CD4-positive, alpha-beta T cell (primary cell): ENCODE measurements at places on chromosomes 2 and 18. TPM values are rescaled to one million over a fixed set of nuclear protein-coding genes. Genes with fewer than 3 reads are reported as not detected.

GRCh38 chr2:44360749-44361329, 455 bp downstream of the PREPL start:
- H3K4me3 ChIP-seq, result peak overlapping the region; percentile 89
- no peak for DNase-seq
- H3K27ac ChIP-seq, result peak overlapping the region; percentile 95

- H3K27me3 ChIP-seq, result no peaks in the 10 kb centered on the region
- no peaks in the 10 kb centered on the region for H3K36me3 ChIP-seq
- H3K4me3 ChIP-seq, result no peak overlapping the region
- no peak for DNase-seq
Observed at GRCh38 chr18:26908906-26909305, 43.4 kb upstream of the AQP4 start.

VAMP8 gene
- total RNA-seq, result 32.3 TPM

DNA sequence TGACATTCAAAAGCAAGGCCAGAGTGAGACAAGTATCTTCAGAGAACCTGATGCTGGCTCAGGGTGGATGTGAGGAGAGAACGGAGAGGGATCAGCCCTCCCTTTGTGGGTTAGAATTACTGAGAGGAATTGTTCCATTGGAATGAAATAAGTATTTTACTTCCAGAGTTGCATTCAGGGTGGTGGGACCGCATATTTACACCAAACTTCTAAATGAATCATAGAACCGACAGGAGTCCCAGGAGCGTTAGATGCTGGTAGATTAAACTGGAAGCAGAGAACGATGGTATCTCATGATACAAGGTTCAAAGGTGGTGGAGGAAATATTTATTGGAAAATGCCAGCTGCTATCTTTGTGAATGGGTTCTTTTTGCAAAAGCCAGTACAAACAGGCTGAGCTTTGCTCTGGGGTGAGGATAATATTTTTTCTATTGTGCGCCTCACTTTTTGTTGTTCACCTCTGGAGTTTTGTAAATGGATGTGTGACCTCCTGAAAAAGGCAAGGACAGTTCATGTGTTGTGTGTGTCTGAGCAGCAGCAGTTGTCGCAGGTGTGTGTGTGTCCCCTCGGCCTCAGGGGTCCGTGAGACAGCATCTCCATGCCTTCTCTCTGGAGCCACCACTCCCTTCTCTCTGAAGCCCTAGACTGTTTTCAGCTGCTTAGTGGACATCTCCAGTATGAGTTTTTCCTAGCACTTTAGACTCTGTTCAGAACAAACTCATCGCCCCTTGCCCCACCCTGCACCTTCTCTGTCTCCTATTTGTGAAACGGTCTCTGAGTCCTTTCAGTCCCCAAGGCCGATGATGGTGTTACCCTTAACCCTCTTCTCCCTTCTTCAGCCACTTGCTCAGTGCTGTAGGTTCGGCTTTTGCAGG, 17.8 kb downstream of the MTCL1 start:
- H3K4me3 ChIP-seq, result no peak overlapping the region
- H3K4me1 ChIP-seq, result no peaks in the 10 kb centered on the region
- H3K27ac ChIP-seq, result no peak overlapping the region
- no peaks in the 10 kb centered on the region for H3K36me3 ChIP-seq
- no peak for DNase-seq

- H3K36me3 ChIP-seq, result no peaks in the 10 kb centered on the region
- no peak for DNase-seq
- H3K27me3 ChIP-seq, result no peaks in the 10 kb centered on the region
- H3K4me1 ChIP-seq, result peaks cover 3% of the 10 kb centered on the region
- H3K4me3 ChIP-seq, result no peak overlapping the region
Observed at GRCh38 chr18:74310411-74310810, 5.2 kb upstream of the C18orf63 start.

DNA sequence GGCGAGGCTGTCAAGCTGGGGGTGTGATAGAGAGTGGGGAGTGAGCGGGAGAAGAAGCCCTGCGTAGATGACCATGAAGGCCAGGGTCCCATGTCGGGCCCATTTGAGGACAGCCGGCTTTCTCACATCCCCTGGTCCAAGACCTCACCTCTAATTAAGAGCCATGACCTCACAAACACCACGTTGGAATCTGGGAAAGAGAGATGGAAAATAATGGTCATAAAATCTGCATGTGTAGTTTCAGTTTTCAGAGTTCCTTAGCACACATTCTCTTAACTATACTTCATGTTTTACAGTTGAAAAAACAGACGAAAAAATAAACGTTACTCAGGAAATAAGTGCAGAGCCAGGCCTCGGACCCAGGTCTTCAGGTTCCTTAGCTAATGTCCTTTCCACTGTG, 244.8 kb upstream of the SIX2 start:
- no peaks in the 10 kb centered on the region for H3K4me1 ChIP-seq
- no peaks in the 10 kb centered on the region for H3K36me3 ChIP-seq
- no peak overlapping the region for H3K4me3 ChIP-seq

- H3K36me3 ChIP-seq, result no peaks in the 10 kb centered on the region
- no peaks in the 10 kb centered on the region for H3K4me1 ChIP-seq
- H3K4me3 ChIP-seq, result no peak overlapping the region
- peak; percentile 38 for DNase-seq
Observed at GRCh38 chr2:203650860-203651613, 55.4 kb upstream of the CD28 start.
